ENCODE measurements at places on chromosomes 5 and 9.

GRCh38 chr9:128192601-128193371, 1.4 kb upstream of the CIZ1 start:
- peak; percentile 85 for DNase-seq

- DNase-seq: no peak
Measured at GRCh38 chr9:136527131-136527530, 18.7 kb downstream of the NOTCH1 start.

DNA sequence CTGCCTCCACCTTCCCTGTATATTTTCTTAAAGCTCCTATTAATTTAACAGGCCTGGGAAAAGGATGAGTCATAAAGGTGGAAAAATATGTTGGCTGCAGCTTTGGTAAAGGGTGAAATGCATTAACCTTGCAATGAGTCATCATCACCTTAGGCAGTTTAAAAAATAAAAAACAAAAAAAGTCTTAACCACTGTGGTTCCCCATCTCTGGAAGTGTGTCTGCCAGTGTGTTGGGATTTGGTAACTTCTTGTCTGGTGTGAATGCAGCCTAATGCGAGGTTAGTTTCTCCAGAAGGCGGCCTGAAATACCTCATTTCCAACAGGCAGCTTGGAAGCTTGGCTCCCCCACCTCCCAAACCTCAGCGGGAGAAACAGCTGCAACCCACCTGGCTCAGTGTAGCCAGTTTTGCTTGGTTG, 265.3 kb upstream of the GAS1 start:
- DNase-seq: no peak

DNA sequence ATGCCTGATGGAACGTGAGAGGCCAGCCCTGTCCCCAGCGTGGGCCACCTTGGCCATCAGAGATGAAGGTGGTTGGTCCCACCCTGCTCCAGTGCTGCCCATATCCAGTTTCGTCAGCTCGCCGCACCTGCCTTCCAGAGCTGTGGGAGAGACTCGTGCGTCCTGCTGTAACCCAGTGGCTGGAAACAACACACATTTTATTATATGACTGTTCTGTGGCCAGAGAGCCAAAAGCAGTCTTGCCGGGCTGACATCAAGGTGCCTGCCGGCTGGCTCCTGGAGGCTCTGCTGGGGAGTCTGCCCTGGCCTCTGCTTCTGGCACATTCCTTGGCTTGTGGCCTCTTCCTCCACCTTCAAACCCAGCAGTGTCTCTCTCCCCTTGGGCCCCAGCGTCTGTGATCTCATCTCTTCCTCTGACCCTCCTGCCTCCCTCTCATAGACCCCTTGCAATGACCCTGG, 94.7 kb downstream of the RXRA start:
- no peak for DNase-seq

GRCh38 chr5:179422908-179423481, 77.7 kb upstream of the ADAMTS2 start:
- no peak for DNase-seq

GRCh38 chr5:53942724-53943123, 367.6 kb downstream of the ARL15 start:
- DNase-seq: no peak

DNA sequence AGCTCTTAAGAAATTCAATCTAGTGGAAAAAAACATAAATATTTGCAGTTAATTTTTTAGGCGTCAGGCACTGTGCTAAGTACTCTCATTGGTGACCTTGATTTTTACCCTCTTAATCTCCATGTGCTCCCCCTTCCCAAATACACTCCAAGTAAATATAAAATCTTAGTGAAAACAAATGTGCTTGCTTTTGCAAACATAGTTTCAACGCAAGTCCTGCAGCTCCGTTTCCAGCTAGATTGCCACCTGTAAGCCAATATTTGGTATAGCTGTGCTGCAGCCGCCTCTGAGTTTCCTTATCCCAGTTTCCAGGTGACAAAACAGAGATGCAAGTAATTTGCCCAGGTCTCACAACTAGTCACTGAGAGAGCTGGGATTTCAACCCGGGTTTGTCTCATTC, 1.9 kb upstream of the MTMR12 start:
- no peak for DNase-seq

- no peak for DNase-seq
Measured at GRCh38 chr5:150114102-150114641, 27.8 kb upstream of the CSF1R start.

- no peak for DNase-seq
Measured at GRCh38 chr9:135214706-135215105, 127.2 kb downstream of the OLFM1 start.

DNA sequence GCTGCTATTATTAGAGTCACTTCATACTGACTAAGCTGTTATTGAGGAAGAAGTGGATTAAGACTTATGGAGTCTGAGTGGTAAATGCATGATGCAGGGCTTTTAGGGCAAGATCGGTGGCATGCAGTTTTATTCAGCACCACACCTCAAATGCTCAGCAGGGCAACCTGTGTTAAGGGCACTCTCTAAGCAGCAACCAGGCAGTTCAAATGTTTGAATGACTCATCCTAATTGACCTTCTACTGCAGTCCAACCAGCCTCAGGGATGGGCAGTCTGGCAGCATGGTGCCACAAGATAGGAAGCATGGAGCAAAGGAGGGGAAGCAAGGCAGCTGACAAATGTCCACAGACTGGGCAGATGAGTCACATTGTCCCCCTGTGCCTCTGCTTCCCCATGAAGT, 80.2 kb upstream of the MIER3 start:
- DNase-seq: no peak

DNA sequence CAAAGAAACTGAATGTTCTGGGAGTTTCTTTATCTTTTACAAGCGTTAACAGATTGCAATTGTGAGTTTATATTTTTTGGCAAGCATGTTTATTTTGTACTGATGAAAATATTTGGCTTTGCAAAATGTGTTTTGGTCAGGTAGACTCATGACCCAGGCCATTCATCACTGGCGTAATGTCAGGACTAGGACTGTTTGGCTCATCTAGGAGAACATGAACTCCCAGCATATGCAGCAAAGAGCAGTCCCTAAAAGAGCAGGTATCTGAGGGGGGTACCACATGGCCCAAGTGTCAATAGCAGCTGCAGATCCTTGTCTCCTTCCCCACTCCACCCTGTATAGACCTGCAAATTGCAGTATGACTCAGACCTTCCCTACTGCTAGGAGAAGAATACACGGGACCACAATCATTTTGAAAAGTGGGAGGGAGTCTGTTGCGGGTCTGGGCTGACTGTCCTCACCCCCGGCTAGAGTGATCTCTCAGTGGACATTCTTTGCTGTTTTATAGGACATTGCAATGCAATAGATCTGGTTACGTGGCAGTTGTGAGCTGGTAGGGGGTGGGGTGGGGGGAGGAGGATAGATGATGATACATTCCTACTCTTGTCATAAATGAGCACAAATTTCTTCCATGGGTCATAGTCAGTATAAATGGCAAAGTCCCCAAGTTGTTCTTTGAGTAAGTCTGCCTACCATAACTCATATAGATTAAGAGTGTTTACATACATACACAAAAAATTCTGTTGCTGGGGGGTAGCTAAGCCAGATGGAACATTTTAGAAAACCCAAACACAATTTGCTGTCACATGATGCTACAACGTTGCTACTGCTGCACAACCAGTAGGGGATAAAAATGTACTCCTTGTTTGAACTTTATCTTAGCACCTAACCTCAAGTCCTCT, 20.8 kb upstream of the SNCAIP start:
- DNase-seq: peak; percentile 50

DNA sequence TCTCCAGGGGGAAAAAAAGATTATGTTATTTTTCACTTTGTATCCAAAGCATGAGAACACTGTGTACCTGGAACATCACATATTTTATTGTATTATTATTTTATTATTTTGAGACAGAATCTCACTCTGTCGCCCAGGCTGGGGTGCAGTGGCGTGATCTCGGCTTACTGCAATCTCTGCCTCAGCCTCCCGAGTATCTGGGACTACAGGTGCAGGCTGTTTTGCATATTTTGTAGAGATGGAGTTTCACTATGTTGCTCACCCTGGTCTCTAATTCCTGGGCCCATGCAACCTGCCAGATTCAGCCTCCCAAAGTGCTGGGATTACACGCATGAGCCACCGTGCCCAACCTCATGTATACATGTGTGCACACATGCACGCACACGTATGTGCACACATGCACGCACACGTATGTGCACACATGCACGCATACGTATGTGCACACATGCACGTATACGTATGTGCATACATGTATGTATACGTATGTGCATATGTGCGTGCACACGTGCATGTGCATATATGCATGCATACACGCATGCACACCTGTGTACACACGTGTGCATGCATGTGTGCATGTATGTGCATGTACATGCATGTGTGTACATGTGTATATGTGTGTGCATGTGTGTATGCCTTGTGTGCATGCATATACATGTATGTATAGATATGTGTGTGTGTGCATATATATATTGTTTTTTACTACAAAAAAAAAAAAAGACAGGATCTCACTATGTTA, 9.5 kb upstream of the UGCG start:
- no peak for DNase-seq

GRCh38 chr5:1479581-1480188, 34.4 kb upstream of the SLC6A3 start:
- DNase-seq: no peak

DNA sequence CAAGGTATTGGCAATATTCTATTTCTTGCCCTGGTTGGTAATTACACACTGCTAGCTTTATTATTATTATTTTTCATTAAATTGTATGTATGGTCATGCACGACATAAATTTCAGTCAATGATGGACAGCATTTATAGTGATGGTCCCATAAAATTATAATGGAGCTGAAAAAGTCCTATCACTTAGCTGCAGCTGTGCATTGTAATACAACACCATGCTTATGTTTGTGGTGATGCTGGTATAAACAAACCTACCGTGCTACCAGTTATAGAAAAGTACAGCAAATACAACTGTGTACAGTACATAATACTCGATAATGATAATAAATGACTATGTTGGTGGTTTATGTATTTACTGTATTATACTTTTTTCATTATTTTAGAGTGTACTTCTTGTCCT, 65.5 kb downstream of the NR3C1 start:
- no peak for DNase-seq

GRCh38 chr5:87069974-87070608, 197.6 kb upstream of the RASA1 start:
- DNase-seq: no peak
